ENCODE measurements at places on chromosomes 3 and 15.

DNA sequence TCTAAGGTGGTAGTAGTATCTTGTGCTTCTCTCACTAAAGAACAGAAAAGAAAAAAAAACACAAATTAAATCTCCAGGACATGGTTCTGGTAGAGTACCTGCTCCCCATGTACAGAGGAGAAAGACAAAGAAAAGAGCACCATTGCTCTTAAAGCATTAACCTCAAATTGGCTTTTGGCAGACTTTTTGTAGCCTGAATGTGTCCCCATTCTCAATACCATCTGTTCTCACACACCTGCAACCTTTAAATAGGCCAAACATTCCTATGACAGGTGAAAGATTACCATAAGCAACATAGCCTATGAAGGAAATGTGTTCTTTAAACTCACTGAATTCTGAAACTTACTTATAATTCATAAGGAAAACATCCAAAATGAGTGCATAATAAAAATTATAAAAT lies 68.0 kb downstream of the TIPARP start:
- DNase-seq = no peak

DNA sequence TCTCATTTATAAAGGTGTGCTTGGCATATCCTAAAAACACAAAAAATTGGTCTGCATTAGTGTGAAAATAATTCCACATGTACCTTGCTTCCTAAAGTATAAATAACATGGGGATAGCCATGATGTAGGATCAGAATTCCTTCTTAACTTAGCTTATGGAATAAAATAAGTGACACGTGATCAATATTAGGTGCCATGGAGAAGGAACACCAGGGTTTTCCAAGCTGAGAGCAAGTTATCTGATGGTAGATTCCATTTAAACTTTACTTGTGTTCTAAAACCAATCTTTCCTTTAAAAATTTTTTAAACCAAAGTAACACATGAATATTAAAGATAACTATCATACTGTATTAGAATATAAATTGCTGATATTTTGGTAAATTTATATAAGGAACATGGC lies 300.5 kb downstream of the ZPLD1 start:
- no peak for DNase-seq

DNA sequence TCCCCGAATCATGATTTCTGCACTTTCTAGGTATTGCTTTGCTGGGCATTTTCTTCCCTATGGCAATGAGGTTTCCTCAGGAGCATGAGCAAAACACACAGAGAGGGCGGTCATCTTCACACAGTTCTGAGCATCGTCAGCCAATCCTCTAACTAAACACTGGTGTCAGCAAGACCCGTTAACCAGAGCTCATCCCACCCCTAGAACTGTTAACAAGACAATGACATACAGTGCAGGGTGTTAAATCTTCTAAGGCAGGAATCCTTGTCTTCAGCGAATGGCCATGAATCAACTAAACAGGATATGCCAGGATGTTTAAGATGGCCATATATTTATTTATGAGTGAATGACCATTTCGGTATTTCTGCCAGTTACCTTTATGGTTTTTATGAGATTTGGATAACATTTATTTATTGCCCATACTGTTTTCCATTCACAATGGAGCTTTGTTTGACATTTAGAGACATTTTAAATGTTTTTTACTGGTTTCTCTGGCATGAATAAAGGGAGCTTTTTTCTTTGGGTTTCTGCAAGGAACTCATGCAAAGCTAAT lies 411.5 kb upstream of the PROK2 start:
- no peak for DNase-seq

DNA sequence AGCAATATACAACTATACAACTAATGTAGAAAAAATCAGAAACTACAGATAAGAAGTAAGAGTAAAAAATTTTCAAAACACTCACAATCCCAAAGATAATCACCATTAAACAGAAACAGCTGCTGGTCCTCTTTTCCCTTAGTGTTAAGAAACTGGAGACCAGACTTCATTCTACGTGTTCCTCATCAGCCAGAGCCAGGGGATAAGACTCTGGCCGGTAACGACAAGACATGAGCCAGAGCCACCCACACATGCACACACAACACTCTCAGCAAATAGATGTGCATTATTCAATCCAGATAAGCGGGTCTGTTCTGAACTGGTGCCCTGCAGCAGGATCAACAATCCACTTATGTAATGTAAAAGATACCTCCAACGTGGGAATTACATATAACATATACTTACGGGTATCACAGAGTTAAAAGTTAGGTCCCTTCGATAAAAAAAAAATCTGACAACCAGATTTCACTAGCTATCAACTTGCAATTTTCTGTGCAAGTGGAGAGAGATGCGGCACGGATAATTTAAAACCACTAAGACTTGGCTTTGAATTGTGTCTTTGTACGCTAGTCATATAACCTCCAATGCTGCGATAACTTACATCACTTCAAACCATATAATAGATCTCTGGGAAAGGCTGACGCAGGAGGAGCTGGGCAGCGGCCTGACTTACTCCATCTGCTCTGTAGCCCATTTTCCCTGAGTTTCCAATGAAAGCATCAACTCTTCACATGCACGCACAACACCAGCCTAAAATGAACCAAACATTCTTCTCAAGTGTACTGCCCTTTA lies 17.8 kb downstream of the PRICKLE2 start:
- no peak for DNase-seq

DNA sequence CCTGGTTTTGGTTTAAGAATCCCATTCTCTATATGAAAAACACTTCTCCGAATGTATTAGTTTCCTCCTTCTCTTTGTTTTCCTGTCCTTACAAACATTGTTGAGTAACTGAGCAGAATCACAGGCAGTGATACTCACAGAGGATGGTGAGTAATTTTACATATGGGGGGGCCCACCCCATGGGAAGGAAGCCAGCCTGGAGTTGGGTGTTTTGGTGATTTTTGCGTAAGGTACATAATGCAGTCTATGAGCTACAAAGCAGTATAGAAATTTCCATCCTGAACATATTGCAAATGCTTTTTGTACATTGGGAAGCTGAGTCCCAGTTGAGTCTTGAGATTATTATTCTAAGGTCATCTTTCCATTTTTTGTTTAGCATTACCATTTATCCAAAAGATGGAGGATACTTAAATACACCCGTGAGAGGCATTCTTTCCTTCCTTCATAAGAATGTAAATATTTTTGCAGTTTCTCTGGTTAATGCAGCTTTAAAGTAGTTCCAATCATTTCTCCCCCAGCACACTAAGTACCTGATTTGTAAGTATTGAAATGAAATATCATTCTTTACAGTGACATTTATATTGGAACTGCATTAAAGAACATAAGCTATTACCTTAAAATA lies 476.8 kb downstream of the AGBL1 start:
- DNase-seq = no peak

DNA sequence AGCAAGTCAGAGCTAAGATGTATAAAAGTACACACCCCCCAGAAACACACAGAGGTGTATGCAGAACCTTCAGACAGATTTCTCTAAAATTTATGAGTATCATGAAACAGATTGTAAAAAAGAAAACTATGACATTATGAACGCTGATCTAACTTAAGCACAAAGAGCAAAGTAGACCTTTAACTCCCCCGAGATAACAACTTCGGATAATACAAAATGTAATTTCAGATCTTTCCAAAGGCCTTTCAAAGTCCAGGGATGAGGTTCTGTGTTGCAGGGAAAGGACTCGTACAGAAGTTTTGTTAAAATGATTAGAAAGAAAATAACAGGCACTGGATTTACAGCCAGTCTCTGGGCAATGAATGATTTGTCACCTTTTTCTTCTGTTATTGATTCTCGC lies 92.8 kb upstream of the FGF12 start:
- DNase-seq = no peak

DNA sequence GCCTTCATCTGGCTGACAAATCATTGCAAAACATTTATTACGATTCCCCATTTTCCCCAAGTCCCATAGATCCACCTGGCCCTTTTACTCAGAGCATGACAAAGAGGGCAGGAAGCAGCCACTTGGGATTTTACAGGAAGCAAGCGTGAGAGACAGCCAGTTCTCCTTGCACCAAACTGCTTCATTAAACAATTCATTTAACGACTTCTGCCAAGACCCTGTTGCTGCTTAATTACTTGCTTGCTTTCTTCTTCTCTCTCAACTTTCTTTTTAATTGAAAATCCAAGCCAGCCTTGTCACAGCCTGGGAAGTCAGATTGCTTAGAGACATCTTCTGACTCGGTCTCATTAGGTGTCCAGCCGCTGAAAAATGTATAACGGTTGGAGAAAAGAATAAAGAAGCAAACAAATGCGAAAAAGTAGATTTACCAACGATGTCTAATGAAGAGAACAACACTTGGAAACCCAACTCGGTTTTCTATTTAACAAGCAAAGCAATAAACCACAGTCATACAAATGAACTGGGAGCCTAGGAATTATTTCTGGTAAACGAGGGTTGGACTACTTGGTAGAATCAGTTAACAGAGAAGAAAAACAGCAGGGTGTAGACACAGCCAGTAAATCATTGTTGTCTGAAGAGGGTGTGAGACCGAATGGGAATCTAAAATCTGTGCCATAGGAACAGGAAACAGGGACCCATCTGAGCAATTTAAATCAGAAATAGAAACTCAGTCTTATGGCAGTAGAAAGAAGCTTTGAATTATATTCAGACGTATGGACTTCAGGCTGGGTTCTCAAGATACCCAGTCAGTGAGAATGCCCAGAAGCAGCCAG lies 298.3 kb downstream of the LRRC3B start:
- DNase-seq = no peak

DNA sequence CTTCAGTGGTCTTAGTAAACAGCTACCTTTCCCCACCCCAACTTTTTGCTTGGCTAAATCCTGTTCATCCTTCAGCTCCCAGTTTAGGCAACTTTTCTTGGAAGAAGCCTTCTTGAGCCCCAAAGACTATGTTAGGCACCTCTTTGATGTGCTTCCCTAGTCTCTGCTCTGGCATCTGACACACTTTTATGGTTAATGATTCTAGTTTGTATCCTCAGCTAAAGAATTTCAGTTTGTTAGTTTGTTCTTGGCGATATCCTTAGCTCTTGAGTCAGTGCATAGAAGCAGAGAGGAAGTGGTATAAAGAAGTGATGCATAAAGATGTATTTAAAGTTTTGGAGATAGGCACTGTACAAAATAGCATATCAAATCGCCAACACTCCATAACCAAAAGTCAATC lies 168.4 kb downstream of the WDR72 start:
- DNase-seq = no peak

DNA sequence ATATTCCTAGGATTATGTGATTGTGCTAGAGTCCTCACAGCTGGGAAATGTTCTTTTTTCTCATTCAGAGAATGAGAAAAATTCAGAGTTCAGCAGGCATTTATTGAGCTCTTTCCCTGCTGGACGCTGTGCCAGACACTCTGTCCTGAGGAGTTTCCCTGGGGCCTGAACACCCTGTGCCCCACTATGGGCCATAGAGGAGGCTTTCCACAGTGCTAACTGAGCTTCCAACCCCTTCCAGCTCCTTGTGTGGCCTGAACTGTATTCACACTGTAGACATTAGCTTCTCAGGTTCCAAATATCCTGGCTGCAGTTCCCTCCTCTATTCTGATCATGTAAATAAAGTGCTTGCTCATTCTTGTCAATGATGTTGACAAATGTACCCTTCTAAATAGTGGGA lies 10.0 kb downstream of the ABHD2 start:
- no peak for DNase-seq

DNA sequence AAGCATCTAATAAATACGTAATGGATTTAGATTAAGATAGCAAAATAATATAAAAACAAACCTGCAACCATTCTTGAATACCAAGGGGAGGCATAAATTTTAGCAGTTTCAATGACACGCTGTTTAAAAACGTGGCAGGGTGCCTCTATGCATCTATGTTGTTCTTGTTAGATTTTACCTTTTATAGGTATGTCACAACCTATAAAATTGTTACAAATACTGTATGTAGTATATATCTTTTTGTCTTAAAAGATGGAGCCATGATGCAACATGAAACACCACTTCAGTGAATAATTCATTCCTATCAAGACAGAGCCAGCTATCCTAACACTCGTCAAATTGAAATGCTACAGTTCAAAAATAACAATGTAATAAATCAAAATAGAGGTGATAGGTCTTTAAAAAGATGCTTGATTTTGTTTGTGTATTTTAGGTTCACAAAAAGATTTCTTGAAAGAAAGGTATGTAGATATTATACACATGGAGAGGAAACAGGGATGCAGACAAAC lies 1059.2 kb downstream of the ROBO1 start:
- DNase-seq = no peak

GRCh38 chr3:177478170-177478867 lies 281.0 kb upstream of the TBL1XR1 start:
- DNase-seq = no peak

DNA sequence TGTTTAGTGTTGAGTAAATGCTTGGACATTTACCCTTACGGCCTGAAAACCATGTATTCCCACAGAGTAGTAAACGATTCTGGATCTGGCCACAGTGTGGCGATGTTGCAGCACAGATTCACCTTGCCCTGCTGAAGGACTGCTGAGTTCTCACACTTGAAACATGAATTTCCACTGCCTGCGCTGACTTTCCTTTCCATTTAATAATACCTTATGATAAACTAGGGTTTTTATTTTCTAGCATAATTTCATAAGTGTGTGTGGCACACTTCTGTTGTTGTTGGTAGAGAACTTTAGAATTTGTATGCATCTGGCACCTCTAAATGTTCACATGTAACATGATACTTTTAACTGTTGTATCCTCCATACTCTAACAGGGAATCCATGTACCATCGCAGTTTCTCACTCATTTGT lies 53.9 kb downstream of the C3orf38 start:
- DNase-seq = peak; percentile 16

DNA sequence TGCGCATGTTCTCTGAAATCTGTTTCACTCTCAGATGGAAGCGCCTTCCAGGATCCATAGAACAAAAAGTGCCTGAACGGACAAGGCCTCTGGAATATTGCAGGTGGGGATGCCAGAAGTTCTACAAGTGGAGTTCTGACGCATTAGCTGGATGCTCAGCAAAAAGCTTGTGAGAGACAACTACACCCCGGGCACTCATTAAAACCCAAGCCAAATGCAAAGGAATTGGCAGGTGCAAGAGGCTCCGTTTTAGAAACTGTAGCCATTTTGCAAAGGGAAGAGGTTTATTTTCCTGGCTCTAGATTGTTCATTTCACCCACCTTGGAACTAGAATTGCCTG lies 35.2 kb upstream of the SLC24A5 start:
- no peak for DNase-seq

DNA sequence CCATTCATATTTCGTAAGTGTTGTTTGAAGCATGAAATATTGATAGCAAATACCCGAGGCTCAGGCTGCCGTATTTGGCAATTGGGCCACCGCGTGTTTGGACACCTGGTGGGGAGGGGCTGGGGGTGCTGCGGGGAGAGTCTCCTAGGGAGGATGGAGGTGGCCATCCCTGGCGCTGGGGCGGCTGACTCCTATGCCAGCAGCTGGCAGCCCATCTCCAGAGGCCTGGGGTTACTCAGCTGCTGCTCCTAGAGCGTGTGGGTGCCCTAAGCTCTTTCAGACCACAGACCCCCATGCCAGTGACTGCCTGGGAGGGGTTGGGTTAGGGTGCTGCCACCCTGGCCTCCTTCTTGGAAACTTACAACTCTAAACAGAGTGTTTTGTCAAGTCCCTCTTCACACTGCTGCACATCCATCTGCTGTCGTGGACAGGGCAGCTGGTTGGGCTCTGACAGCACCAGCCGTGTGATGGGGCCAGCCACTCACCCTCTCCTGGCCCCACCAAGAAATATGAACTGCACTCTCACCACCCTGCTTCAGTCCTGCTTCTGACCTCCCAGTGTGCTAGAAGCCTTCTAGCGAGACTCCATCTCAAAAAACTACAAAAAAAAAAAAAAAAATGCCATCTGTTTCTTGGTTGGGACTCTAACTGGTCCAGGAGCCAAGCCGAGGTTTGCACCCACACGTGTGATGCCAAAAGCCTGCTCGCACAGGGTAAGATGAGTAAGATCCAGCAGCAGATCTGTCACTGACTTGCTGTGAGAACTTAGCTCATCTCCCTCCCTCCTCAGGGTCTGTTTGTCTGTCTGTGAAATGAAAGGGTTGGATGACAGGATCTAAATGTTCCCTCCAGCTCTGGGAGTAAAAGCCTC lies 156.2 kb downstream of the MEGF11 start:
- DNase-seq = no peak

Data from stimulated activated CD4-positive, alpha-beta T cell treated with anti-CD3 and anti-CD28 coated beads, TNF-alpha, amount 100 ng/mL, for 24 hours (primary cell).